ENCODE measurements at places on chromosomes 4 and X.

GRCh38 chr4:80062527-80062926, 10.5 kb downstream of the ANTXR2 start:
- DNase-seq = no peak

- DNase-seq = no peak
Measured at GRCh38 chr4:158682066-158682465, 10.0 kb downstream of the ETFDH start.

DNA sequence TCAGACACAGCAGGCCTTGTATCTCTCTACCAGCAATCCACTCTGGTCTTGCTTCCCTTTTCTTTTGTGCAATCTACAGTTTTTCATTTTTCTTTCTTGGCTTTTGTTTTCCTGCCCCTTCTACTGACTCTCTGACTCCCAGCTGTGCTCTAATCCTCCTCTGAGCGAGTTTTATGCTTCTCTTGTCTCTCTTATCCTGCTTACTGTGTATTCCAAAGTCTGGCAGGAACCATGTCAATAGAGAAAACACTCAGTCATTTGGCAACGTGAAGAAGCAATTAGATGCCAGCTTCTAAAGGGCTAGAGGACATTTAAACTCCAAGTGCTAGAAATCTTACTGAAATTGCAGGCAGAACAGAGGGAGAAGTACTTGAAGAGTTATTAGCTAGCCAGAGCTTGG, 984.6 kb upstream of the TENM3 start:
- DNase-seq = no peak

DNA sequence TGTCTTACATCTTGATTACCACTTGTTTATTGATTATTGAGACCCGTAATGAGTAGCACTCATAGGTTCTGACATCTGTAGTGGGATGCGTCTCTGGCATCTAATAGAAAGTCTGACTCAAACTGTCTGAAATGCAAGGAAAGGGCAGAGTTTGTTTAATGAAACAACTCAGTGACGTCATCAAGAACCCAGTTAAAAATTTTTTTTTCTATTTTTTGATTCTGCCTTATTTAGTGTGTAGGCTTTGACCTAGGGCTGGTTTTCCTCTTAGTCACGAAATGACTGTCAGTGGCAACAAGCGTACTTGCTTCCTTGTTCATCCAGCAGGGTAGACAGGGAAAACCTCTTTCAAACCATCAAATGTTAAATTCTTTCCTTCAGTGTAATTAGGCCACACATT, 3.1 kb upstream of the CDKL5 start:
- no peak for DNase-seq

DNA sequence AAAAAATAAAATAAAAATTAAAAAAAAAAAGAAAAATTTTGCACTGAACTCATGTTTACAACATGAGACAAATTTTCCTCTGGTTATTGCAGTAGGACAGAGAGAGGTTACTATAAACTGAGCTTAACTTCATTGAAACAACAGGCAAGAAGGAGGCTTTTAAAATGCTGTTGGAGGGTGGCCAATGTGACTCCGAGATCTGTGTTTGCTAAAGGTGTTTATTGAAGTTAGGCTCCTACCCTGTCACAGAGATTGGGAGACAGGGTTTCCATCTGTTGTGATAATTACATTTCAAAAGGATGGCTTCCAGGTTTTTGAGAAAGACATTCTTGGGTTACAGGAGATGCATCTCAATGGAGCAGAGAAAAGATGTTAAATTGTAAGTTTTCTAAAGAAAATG, 370.5 kb upstream of the HS3ST1 start:
- no peak for DNase-seq

DNA sequence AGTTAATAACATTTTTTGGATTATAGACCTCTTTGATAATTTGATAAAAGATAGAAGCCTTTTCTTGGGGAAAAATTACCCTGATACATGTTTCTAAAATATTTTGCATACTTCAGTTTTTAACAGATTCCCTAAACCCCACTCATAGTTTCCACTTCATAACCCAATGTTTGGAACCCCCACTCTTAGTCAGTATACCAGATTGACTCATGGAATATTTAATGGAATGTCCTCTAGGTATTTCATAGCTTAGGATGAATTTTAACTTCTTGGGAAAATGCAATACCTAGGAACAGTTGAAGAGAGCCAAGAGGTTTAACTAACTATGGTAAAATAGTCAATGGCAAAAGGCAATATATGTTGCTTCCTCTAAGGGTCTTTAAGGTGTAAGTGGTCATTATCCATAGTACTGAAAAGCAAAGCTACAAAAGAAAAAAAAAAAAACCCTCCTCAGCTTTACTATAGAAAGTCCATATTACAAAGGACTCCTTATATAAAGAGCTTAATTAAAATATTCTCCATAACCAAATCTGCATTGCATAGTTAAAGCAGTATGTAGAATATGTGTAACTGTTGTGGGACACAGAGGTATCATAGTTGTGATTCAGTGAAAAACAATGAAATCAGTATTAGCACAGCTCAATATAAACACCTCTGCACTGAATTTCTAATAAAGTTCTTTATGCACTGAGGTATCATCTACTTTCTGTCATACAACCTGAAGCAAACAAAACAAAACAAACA, 159.9 kb downstream of the PCDH7 start:
- no peak for DNase-seq

DNA sequence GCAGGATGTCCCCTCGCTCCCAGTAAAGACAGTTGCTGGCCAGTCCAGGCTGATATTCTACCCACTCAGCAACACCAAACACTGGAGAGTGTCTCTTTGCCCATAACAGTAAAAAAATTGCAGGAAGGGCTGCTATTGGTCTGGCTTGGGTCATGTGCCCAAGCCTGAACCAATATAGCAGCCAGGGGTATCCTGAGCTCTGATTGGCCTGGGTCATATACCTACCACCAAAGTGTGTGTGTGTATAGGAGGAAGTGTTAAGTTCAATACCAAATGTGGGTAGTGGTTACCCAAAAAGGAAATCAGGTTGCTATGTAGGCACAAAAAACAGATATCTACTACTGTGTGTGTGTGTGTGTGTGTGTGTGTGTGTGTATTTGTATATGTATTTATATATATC, 373.2 kb downstream of the BCOR start:
- peak; percentile 25 for DNase-seq

- DNase-seq = no peak
Measured at GRCh38 chr4:76375703-76376102, 45.2 kb downstream of the CCDC158 start.

GRCh38 chrX:139106069-139106468, 394.6 kb upstream of the FGF13 start:
- no peak for DNase-seq

- no peak for DNase-seq
Measured at GRCh38 chr4:109559625-109559982, 442 bp upstream of the MCUB start.

- DNase-seq = no peak
Measured at GRCh38 chr4:4328206-4328605, 38.2 kb downstream of the ZBTB49 start.

DNA sequence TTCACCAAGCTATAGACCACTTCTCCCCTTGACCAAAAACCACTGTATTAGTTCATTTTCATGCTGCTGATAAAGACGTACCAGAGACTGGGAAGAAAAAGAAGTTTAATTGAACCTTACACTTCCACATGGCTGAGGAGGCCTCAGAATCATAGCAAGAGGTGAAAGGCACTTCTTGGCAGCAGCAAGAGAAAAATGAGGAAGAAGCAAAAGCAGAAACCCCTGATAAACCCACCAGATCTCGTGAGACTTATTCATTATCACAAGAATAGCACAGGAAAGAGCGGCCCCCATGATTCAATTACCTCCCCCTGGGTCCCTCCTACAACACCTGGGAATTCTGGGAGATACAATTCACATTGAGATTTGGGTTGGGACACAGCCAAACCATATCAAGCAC, 97.8 kb downstream of the DOCK11 start:
- no peak for DNase-seq

GRCh38 chr4:182014164-182014563, 229.0 kb upstream of the TENM3 start:
- DNase-seq = no peak

GRCh38 chr4:184504385-184504784, 30.0 kb upstream of the IRF2 start:
- no peak for DNase-seq

DNA sequence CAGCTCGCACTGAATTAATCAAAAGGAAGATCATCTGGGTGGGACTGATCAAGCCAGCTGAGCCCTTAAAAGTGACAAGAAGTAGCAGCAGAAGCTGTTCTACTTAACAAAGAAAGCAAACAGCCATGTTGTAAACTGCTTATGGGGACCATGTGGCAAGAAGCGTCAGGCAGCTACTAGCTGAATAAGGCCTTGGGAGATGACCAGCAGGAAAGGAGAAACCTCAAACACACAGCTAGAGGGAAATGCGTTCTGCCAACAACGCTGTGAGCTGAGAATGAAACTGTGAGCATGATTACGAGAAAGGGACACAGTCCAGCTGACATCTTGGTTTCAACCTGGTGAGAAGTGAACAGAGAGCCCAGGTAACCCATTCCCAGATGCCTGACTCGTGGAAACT, 49.3 kb upstream of the FAM9A start:
- no peak for DNase-seq

GRCh38 chrX:41478381-41478911, 31.3 kb downstream of the NYX start:
- DNase-seq = no peak

DNA sequence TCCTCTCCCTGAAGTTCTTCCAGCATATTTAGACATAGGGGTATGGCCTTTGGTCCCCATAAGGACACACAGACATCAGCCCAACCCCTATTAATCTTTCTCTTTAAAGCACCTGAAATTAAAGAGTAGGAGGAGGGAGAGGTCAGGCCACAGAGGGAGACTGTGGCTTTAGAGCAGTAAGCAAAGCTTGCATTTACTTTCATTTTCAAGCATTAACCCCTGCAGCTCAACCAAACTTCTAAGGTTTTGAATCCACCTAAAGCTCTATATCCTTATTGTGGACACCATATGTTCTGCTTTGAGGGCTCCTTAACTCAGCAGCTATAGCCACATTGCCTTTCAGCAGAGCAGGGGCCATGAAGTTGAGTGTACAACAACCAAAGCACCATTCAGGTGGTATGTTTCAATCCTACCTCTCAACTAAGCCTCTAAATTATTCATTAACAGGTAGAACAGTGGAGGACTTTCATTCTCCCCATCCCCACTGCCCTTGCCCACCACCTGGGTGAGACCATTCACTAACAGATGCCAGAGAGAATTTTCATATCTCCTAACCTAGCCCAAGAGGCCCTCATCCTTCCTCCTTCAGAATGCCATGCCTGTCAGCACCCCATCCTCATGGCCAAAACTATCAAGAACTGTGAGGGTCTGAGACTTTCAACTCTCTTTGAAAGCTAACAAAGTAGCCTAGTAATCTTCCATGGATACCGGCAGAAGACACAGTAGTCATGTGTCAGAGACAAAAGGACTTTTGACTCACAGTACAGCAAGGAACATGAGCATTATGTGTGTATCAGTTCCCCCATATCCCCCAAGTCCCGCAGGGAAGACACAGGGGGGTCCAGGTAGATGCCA, 20.8 kb downstream of the LIN54 start:
- peak; percentile 57 for DNase-seq

DNA sequence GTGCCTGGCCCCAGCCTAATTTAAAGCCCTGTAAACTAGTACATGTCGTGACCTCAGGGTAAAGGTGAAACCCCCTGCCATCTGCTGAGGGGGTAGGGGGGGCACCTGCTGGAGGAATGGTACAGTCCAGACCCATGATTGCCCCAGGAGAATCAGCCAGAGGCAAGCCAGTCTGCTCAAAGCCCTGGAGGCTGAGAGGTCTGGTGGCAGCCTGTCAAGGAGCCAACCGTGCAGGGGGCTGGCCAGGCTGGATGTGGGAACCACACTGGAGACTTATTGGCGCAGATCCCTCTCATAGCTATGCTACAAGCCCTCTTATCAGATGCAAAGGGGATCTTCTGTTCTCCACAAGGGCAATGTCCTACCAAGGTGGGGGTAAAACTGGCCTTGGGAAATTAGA, 31.4 kb upstream of the PJA1 start:
- DNase-seq = no peak

- DNase-seq = peak; percentile 8
Measured at GRCh38 chr4:47617607-47618006, 132.5 kb downstream of the ATP10D start.

DNA sequence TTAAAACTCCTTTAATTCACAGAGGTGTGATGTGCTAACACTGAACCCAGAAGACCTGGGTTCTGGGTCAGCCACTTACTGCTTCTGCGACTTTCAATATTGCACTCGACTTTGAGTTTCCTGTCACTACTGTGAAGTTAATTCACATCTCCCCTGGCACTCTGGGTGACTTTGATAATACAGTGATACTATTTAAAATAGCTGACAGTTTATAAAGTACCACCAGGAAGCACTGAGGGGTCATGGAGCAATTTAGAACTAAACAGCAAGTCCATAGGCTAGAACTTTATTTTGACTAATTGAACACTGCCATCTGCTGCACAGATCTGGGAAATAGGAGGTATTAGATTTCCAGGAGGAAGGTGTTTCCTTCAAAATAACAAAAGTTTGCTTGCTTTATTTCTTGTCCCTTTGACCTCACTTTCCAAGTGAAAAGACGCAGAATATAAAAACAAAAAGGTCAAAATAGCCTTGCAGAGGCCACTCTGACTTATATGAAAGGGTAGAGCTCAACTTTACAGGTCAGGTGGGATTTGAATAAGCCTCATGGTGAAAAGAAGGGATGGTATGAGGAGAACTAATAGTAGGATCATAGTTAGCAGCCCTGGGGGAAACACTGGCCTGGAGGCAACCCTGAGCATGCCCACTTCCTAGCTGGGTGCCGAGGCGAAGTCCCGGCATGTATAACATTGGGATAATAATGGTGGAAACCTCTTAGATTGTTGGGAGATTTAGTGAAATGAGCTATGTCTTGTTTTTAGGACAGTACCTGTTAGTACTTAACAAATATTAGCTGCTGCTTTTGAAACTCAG, 53.4 kb downstream of the ZNF518B start:
- DNase-seq = peak; percentile 20

- no peak for DNase-seq
Measured at GRCh38 chr4:68907245-68907644, 44.4 kb downstream of the UGT2A3 start.

GRCh38 chrX:110578270-110578669, 217.3 kb downstream of the CHRDL1 start:
- no peak for DNase-seq

GRCh38 chr4:68865760-68866159, 50.0 kb downstream of the UGT2B10 start:
- DNase-seq = no peak

All from GM12865 (cell line).